ENCODE measurements at places on chromosomes 1 and 21.

GRCh38 chr21:42041246-42041645, 29.9 kb upstream of the UMODL1 start:
- no peak for DNase-seq

GRCh38 chr1:11301601-11302000, 28.6 kb downstream of the UBIAD1 start:
- DNase-seq = no peak

GRCh38 chr1:54956726-54957125, 23.7 kb upstream of the TMEM61 start:
- no peak for DNase-seq

DNA sequence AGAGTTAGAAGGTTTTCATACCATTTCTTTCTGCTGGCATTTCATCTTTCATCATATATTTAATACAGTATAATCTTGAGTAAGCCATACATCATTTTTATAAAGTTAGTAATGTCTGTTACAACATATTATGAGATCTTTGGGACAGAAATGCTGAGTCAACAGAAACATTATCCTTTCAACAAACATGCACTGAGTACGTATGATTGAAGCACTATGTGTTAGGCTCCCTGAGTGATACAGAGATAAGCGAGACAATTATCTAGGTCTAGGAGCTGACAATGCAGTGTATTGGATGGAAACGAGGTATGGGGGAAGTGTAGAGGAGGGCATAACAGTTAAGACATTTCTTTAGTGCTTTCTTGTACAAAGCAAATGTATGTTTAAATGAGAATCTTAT, 19.7 kb upstream of the GPR52 start:
- no peak for DNase-seq

DNA sequence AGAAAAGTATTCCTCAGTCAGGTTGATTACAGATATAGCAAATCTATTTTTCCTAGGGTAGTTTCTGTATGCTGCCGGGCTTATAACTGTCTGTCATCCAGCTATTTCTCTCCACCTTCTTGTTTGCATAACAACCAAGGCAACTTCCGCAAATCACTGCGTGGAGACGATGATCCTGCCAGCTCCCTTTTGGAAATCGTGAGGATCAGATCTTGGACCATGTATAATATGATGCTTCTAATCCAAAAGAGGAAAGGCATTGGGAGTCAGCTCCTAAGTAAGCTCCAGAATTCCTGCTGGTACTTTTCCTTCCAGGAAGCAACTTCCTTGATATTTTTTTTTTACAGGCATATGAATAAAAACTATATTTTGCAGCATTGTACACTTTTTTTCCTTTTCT, 445 bp upstream of the RGS4 start:
- DNase-seq = no peak

- DNase-seq = peak; percentile 33
Observed at GRCh38 chr1:230186003-230186863, 119.2 kb downstream of the GALNT2 start.

DNA sequence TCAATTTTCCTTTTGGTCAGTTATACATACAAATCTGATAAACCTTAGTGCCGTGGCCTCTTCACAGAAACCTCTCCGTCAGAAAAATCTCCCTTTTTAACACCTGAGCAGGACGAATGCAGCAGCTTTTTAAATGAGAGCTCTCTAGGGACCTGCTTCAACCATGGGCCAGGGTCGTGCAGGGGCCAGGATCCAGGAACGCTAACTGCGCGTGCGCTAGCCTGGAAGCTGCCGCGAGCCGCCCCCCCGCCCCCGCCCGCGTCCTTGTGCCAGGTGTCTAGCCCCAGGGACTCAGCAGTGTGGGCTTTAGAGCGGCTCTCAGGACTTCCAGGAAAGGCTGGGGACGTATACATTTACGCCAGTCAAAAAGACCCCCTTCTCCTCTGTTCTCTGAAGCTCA, 136.8 kb upstream of the FMN2 start:
- no peak for DNase-seq

DNA sequence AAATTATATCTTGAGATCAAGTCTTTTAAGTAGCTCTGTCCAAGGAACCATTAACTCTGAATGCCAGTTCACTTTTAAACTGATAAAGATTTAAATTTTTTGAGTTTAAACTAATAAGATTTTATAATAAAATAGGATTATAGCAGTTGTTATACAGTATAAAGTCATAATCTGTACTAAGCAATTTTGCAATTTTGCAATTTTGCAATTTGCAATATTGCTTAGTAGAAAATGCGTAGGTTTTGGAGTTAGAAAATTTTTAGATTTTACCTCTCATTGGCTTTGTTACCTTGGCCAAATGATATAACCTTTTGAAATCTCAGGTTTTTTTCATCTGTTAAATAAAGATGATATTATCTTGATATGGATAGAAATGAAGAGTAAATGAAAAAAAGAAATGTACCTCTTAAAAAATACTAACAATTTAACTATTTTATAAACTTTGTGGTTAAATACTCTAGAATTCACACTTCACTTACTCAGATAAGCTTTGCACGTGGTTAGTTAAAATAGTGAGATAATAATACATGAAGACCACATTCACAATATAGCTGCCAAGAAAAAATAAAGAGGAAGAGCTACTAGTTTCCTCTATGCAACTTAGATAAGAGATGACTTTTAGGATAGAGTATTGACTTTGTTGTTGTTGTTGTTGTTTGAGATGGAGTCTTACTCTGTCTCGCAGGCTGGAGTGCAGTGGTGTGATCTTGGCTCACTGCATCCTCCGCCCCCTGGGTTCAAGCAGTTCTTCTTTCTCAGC, 13.9 kb downstream of the CCDC18 start:
- DNase-seq = no peak

GRCh38 chr1:236168716-236169429, 26.5 kb downstream of the GPR137B start:
- peak; percentile 12 for DNase-seq

DNA sequence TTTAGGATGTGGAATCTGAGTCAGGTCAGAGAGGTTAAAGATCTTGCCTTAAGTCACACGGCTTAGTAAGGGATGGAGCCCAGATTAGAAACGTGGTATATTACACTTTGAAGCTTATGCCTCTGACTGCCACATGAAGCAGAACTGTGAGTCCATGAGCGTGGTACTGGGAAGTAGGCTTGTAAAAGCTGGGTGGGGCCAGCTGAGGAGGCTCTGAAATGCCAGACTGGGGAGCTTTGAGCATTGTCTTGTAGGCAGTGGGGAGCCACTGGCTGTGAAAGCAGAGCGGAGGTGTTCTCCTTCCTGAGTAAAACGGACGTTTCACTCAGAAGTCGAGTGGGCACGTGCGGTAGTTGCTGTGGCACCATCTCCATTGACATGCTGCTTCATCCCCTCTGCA, 72.6 kb upstream of the USP24 start:
- DNase-seq = no peak

DNA sequence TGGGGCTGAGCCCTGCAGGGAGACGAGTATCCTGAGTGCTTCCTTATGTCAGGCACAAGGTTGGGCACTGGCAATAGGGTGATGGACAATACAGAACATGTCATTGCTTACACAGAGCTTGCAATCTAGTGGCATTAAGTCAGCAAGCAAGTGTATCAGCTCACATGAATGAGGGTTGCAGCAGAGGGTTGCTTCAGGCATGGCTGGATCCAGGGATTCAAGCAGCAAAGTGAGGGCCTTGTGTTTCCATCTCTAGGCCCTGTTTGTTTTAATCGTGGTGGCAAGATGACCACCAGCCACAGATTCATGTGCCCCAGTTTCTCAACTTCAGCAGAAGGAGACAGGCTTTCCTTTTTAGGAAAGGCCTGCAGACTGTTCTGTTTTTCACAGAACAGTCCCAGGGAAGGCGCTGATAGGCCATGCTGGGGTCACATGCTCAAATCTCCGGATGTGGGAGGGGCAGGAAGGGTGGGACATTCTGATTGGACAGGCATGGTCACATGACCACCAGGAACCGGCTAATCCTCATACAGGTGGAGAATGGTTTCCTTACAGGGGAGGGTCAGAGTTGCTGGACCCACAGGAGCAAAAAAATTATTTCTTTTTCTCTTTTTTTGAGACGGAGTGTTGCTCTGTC, 14.4 kb downstream of the PLOD1 start:
- DNase-seq = no peak

- no peak for DNase-seq
Observed at GRCh38 chr1:208101661-208102431, 142.3 kb downstream of the PLXNA2 start.

- DNase-seq = no peak
Observed at GRCh38 chr1:7886405-7886745, 33.5 kb upstream of the UTS2 start.

DNA sequence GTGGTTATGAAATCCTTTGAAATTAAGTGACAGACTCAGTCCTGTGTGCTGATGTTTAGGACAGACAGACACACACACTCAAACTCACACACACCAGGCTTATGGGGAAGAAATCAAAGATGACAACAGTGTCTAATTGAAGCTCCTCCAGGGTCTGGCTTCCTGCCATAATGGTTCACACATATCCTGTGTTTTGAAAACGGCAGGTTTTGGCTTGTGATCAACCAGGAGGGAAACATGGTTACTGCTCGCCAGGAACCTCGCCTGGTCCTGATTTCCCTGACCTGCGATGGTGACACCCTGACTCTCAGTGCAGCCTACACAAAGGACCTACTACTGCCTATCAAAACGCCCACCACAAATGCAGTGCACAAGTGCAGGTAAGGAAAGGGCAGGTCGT, 4.6 kb downstream of the MTARC1 start:
- no peak for DNase-seq

DNA sequence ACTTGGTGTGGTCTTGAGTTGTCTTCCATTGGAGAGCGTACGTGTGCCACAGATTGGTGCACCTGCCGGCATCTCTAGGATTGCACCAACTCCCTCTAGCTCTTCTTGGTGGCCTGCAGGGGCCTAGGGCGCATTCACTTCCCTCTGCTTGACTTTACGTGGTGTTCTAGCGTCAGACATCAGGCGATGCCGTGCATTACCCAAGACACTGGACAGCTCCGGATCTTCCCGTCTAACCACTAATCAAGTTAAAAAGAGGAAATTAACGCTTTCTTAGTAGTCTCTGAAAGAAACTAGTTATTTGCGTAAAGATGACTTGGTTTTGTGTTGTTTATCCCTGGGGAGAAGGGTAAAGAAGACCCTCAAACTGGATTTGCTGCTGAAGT, 510 bp upstream of the IL10RB start:
- DNase-seq = no peak

- peak; percentile 95 for DNase-seq
Observed at GRCh38 chr1:206612129-206612876, at the start of gene EIF2D. TSS of gene EIF2D (minus strand) at chr1:206612465. CDS start at chr1:206612342, 123 bp downstream.

DNA sequence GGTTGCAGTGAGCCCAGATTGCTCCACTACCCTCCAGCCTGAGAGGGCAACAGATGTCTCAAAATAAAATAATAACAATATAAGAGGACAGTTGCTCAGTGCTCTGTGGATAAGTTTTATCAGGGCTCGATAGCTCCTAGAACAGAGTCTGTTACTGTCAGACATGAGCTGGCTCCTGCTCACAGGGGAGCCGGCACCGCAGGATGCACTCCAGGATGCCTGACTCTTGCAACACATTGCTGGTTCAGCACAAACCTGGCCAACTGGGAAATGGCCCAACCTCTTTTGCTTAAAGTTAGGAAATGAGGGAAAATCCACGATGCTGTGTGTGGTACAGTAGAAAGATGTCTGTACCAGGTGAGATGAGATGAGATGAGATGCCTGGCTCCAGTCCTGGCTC, 5.8 kb upstream of the CTSE start:
- no peak for DNase-seq

DNA sequence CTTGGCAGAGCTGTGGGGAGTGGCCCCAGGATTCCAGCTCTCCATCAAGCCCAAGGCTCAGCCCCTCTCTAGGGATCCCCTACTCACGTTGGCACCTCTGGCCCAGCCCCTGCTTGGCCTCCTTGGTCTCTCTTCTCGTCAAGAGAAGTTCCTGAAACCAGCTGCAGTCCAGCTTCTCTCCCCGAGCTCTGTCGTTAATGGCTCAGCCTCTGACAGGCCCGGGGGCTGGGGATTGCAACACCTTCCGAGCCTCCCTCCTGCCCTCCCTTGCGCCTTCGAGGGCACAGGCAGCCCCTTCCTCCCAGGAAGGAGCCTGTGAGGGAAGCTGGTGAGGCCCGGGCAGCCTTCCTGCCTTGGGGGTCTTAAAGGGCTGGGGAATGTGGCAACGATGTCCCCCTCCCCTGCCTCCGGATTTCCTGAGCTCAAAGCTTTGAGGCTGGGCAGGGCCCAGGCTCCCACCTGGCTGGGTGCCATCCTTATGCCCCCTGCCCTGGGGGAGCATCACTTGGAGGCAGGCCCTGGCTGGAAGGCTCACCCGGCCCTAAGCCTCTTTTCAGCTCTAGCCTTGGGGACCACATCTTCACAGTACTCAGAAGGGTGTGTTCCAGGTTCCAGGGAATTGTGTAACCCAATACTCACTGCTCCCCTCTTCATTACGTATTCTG, at the start of gene CSF3R:
CSF3R (minus strand) TSS at position 190 of the 665 bp plus-strand sequence. CDS start 3,417 bp downstream, outside the sequence.
- DNase-seq = no peak

DNA sequence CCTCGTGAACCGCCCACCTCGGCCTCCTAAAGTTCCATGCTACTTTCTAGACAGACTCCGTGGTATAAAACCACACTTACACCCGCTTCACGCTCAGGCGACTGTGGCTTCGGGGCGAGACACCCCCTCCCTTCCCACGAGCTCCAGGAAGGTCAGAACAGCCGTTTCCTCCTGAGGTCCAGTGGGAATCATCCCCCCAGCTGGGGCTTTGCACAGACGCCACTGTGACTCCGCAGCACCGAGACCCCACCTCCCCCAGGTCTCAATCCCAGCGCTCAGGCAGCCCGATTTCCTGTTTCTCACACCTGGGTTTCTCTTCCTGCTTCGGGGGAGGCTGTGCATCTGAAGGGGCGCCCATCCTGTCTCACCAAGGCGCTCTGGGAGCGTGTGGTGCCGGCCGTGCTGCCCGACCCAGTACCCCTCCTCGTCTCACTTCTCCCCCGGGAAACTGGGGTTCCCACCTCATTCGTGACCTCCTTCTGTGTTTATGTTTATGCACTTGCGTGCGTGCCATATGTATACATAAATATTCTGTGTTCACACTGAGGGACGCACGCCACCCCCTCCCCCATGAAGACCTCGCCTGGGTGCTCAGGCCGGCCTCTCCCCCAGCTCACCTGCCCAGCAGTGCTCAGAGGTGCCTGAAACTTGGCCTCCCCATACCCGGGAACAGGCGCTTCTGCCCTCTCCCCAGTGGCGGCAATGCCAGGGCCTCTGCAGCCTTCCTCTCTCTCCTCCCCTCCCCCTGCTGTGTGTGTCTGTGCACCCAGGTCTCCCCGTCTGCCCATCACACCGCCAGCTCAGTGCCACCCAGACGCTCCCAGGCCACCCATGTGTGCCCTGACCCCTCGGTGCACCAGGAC, 14.6 kb downstream of the SLC35E2B start:
- DNase-seq = peak; percentile 63

DNA sequence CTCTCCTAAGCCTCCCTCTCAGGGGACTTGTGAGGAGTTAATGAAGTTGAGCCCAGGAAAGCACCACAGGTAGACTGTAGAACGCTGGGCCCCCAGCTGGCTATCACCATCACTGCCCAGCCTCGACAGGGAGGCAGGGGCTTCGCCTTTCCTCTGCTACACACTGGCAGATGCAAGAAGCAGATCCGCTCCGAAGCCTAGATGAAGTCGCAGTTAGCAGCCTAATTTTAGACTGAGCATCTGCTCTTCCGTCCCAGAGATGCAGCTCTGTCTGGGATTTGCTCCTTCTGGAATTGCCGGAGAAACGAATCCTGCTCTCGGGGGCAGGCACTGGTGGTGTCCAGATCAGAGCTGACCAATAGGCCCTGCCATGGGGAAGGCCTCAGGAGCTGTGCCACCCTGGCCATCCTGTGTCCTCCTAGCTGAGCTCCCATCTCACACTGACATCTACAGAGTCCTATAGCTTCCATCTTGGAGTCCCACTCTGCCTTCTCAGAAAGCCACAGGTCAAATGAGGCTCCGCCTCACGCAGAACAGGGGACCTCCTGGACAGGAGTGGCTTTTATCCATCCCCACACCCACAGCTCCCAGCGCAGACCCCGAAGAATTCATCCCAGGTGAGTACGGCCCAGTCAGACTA, 186.8 kb upstream of the EDN2 start:
- no peak for DNase-seq
